ENCODE measurements at places on chromosomes 16 and 17.
A peak's percentile ranks its signal among the peaks of the same experiment; 100 is the strongest.

- no peak for DNase-seq
These were observed 40.5 kb downstream of the TENT4B start for GRCh38 chr16:50193594-50193993.

- no peak for DNase-seq
These were observed 761 bp upstream of the MATCAP1 start for GRCh38 chr16:67184453-67184994.

- DNase-seq: no peak
These were observed 1.6 kb upstream of the IRF8 start for GRCh38 chr16:85897382-85897781.

- DNase-seq: no peak
These were observed 8.0 kb downstream of the MAP3K14 start for GRCh38 chr17:45308840-45309239.

DNA sequence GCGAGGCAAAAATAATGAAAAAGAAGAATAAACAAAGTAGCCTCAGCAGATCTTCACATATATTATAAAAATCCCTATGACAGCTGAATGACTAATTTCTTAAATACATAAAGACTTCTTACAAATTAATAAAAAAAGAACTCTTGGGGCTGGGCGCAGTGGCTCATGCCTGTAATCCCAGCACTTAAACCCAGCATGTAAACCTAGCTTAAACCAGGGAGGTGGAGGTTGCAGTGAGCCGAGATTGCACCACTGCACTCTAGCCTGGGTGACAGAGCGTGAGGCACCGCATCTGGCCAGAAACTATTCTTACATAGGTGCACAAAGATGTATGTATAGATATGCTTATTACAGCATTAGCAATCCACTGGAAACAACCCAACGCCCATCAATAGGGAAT is 27.7 kb downstream of the C17orf100 start:
- DNase-seq: no peak

DNA sequence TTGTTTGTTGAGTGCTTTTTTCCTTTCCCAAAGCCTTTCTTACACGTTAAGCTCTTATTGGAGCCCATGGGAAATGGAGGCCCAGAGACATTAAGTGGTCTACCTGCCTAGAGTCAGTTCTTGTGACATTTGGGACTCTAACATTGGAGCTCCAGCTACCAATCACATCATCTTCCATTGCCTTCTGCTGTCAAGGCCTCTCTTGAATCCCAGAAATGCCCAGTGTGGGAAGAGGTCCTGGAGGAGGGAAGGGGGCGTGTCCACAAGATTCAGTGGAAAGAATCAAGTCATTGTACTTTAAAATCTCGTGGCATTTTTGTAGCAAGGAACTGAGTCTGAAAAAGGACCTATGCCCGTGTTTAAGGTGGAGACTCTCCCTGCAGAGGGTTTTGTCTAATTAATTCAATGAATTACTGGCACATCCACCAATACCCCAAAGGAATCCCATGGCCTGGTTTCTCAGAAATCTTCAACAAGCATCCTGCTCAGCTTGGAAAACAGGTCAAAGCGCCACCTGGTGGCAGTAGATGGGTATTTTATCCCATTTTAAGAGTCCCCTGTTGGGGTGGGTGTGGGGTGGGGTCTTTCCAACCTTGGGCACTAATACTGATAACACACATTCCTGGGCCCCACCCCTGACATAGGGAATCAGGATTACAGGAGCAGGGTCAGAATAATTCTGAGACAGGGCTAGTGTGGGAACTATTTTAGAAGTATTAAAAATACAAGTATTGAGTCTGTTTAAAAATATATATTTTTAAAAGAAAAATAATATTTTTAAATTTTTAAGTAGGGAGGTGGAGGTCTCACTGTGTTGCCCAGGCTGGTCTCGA is 24.6 kb downstream of the GPT2 start:
- peak; percentile 5 for DNase-seq

- no peak for DNase-seq
These were observed 2.3 kb upstream of the SLC16A11 start for GRCh38 chr17:7046127-7046724.

- DNase-seq: no peak
These were observed 759.1 kb upstream of the RBFOX1 start for GRCh38 chr16:6573577-6573976.

- no peak for DNase-seq
These were observed 128.4 kb upstream of the GOT2 start for GRCh38 chr16:58862334-58863021.

- DNase-seq: no peak
These were observed 58.0 kb downstream of the GOSR1 start for GRCh38 chr17:30534938-30535921.

DNA sequence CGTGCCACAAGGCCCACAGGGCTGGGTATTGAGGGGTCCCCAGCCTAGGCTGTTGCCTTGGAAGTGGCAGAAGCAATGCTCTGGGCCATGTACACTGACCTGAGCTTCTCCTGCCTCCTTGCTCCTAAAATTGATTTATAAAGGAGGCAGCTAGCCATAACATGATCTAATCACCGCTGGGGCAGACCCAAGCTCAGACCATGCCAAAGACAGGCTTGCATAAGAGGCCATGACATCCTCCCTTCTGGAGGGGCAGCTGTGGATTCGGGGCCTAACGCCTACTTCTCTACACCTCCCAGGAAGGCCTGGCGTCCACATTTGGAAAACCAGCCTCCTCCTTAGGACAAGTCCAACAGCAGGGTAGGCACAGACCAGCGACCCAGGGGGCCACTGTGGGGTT is 12.3 kb downstream of the HSD11B2 start:
- no peak for DNase-seq

DNA sequence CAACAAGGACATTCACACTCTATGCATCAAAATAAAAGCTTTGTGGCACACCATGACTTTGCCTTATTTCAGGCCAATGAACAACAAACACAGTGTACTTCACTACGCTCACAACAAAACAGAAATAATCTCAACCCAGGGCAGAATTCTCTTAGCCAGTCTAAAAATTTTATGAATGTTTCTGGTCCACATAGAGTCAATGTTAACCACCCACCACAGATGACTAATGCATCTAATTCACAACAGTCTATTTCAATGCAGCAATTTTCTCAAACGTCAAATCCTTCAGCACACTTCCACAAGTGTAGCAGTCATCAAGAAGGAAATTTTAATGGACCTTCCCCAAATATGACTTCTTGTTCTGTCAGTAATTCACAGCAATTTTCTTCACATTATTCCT is 101.7 kb downstream of the CHD9 start:
- no peak for DNase-seq

DNA sequence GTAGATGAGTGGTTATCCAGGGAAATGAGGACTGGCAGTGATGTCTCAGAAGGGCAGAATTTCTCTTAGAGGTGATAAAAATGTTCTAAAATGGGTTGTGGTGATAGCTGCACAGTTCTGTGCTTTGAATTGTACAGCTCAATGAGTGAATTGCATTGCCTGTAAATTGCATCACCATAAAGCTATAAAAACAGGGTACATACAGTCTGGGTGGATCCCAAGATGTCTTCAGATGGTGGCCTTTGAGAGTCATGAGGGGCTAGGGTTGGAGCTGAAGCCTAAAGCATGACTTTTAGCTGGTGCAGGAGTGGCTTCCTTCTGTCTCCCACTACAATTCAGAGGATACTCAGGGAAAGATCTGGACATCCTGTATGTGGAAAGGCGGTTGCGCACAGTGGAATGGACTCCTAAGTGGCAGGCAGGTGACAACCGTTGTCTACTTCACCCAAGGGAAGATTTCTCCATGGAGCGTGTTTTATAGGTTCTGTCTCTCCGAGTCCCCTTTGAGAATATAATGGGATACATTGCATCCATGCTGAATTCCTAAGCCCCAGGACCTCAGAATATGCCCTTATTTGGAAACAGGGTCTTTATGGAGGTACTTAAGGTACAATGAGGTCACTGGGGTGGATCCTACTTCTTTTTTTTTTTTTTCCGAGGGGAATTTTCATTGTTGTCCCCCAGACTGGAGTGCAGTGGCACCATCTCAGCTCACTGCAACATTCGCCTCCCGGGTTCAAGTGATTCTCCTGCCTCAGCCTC is 1.6 kb upstream of the IL32 start:
- DNase-seq: no peak

- DNase-seq: no peak
These were observed 986 bp downstream of the CRISPLD2 start for GRCh38 chr16:84820771-84821170.

- DNase-seq: no peak
These were observed 3.1 kb upstream of the CDH3 start for GRCh38 chr16:68642047-68642435.

- DNase-seq: no peak
These were observed 29.7 kb downstream of the ZFPM1 start for GRCh38 chr16:88482630-88483391.

- DNase-seq: no peak
These were observed 194.6 kb downstream of the STX8 start for GRCh38 chr17:9381068-9381467.

DNA sequence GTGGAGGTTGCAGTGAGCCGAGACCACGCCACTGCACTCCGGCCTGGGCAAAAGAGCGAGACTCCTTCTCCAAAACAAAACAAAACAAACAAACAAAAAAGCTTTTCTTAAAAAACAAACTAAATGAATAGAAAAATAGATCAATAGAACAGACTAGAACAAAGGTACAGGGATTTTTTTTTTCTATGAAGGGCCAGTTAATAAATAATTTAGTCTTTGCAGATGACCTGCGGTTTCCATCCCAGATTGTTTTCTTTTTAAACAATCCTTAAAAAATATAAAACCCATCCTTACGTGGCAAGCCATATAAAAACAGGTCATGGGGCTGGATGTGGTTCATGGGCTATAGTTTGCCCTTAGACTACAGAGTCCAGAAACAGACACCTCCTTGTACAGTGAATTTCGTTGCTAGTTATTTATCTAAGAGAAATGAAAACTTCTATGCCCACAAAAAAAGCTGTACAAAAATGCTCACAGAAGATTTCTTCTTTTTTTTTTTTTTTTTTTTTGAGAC is 45.4 kb downstream of the CREBBP start:
- DNase-seq: no peak

DNA sequence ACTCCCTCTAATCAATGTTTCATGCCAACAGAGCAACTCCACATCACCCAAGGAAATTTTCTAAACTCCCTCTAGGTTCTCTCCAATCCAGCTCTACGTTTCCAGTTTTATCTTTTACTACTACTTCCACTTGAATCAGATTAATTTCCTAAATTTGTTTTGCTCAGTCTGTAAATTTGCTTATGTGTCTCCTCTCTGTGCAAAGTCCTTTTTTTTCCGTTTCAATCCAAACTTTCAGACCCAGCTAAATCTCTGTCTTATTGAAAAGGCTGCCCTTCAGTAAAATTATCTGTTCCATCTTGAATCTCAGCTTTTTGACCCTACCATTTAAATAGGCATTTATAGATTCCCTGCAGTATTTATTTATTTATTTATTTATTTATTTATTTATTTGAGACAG is 61.4 kb upstream of the COX10 start:
- DNase-seq: no peak

Measured in AG04449 (cell line).